IPS DF 19.7 (cell line): ENCODE measurements at places on chromosomes 2 and 18.

- no peak for DNase-seq
Measured at GRCh38 chr18:59041819-59042815, 97.6 kb upstream of the SEC11C start.

DNA sequence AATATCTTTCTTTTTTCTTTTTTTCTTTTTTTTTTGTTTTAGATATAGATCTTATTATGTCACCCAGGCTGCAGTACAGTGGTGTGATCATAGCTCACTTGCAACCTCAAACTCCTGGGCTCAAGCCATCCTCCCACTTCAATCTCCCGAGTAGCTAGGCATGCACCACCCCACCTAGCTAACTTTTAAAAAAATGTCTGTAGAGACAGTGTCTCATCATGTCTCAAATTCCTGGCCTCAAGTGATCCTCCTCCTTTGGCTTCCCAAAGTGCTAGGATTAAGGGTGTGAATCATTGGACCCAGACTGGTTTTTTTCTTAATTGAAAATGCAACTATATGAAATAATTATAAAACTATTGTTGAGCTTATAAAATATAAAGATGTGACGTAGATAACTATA lies 9.8 kb upstream of the ZCCHC2 start:
- DNase-seq: no peak

GRCh38 chr2:204072443-204073324 lies 136.1 kb downstream of the ICOS start:
- no peak for DNase-seq

GRCh38 chr2:49936965-49937364 lies 782.6 kb upstream of the FSHR start:
- peak; percentile 69 for DNase-seq

DNA sequence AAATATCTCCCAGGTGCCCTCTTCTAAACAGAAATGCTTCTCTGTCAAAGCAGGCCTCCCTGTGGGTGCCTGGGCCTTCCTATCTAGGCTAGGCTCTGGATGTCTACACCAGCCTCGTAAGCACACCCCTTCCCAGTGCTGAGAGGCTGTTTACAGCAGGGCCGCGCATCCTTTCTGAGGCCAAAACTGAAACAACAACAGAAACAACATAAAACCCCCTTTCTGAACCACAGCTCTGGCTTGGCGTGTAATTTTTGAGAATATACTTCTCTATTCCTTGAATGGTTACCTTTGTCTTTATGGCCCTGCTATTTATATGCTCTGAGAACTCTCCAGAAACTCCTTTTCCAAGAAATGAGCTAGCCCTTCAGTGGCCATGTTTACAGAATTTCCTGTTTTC lies 118.4 kb downstream of the BCL2L11 start:
- DNase-seq: no peak

DNA sequence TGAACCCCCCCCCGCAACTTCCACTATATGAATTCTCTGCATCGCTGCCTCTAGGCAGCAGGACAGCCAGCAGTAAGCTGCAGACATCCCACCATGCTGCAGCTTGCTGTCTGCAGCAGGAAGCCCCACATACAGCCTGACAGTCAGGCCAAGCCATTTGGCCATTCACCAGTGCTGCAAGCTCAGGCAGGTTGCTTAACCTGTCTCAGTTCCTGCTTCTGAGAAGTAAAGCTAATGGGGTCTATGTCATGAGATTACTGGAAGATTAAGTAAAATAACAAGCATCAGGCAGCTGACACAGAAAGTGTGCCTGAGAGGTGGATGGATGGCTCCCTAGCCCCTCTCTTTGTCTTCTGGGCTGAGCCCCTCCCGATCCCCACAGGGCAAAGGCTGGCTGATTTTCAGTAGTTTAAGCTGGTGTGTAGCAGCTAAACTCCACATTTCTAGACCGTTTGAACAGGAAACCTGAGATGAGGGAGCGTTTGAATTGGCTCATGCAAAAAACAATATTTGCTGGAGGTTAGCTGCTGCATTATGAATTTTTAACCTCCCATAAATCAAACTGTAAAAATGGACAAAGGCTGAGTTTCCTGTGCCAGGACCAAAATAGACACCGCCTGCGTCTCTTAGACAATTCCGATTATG lies 193.8 kb upstream of the ARL4C start:
- no peak for DNase-seq

DNA sequence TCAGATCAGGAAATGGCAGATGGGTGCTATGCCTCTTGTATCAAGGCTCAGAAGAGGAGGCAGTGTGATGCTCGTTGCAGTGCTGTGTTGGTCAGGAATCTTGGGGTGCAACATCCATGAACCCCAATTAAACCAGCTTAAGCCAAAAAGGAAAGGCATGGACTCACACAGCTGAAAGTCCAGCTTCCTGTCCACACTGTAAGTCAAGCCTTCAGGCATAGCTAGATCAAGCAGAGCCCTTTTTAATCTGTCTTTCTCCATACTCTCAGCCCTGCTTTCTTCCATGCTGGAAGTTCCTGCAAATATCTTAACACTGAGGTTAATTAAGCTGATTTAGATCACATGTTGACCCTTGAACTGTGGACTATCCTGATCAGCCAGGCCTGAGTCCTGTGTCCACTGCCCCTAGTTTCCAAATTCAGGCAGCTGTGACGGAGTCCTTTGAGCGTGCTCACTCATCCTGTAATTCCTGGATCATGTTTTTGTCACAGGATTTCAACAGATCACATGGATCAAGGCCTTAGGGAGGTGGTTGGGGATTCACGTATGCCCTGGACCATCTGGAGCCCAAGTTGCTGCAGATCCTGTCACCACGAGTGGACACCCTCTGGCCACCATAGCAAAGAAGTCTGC lies 4.5 kb upstream of the C2orf74 start:
- DNase-seq: no peak

DNA sequence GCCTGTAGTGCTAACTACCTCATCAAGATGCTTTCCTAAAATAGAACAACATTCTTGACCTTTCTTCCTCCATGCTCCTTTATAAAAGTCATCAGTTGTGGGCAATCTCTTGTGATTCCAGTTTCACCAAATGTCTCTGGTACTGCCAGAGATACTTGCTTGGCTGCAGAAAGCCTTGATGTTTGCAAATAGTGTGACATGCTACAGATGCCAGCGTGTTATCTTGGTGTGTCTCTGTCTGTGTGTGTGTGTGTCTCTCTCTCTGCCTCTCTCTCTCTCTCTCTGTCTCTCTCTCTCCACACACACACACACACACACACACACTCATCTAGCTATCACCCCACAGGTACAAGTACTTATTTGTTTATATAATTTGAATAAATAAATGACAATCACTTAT lies 146.9 kb downstream of the CCDC102B start:
- DNase-seq: no peak

DNA sequence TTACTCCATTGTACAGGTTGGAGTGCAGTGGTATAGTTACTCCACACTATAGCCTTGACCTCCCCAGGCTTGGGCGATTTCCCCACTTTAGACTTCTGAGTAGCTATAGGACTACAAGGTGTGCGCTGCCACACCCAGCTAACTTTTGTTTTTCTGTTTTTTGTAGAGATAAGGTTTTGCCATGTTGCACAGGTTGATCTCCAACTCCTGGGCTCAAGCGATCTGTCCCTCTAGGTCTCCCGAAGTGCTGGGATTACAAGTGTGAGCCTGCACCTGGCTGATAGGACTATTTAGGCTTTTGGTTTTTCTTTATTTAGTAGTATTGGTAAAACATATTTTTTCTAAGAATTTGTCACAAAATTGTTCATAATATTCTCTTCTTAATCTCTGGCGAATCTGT lies 121.7 kb downstream of the PHLPP1 start:
- DNase-seq: no peak

GRCh38 chr2:29480426-29480825 lies 365.2 kb downstream of the CLIP4 start:
- no peak for DNase-seq

GRCh38 chr2:150100336-150100735 lies 387.1 kb downstream of the RND3 start:
- no peak for DNase-seq

DNA sequence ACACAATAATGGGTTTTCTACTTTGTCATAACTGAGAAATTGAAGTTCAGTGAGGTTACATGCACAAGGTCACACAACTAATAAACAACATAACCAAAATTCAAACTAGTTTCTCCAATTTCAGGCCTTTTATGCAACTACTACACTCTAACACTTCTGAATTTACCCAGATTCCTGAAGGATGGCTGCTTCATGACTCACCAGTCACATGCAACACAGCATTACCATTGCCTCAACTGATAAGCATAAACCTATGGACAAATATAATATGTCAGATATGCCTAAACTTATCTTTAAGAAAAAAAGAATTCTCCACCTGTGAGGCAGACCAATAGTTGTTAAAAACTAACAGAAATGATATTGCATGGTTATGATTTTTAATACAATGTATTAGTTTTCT lies 586.5 kb upstream of the SLC8A1 start:
- DNase-seq: no peak

DNA sequence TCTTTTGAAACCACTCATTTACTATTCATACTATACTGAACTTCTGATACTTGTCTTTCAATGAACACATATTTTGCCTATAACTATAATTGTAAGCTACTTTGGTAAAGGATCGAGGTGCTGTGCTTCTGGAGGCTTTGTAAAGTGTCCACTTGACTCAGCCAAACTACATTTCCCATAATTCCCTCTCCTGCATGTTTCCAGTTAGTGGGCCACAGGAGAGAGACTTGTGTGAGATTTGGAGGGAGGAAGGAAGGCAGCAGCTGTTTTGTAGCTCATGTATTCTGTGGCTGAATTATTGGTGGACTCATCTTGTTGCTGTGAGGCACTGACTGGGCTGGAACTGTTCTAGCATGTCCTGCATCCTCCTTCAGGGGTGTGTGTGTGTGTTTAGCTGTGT lies 328.8 kb downstream of the ARL6IP6 start:
- DNase-seq: no peak

DNA sequence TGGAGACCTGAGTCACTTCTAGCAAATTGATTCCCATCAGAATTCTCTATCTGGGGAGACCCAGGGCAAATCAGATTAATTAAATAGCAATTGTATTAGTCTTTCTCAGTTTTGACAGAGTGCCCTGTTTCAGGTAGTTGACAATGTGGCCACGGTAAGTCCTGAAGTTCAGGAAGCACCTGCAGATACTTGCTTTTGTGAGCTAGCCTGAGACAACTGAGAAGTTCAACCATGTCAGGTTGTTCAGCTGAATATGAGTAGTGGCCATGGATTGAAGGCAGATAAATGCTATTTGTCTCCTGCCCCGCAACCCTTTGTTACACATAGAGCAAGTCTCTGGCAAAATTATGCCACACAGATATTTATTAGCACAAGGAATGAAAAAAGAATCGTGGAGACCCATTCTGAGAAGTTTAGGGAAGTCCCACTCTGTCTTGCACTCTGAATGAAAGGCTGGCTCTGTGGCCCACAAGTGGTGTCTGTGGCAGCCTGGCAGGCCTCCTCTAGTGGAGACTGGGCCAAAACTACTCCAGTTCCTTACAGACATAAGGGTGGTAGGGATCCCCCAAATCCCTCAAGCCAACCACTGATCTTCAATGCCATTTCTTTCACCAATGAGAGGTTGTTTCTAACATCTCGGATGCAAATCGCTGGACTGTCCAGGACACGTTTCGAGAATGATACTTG lies 61.3 kb downstream of the POU3F3 start:
- DNase-seq: no peak

DNA sequence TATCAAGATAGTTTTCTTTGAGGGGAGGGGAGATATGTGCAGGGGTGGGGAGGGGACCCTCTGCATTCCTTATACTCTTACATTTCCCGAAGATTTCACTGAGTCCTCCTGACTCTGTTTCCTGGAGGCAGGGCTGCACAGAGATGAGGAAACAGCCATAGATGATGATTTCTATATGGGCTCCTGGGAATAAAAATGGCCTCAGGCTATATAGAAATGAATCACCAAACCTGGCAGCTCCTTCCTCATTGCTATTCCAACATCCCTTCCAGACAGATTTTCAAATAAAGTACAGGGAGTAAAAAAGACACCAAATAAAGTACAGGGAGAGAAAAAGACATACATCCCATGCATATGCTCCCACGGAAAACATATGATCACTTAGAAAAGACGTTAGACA lies 474.8 kb upstream of the RAB6C start:
- no peak for DNase-seq

- DNase-seq: no peak
Measured at GRCh38 chr2:148814860-148815419, 60.1 kb upstream of the KIF5C start.

DNA sequence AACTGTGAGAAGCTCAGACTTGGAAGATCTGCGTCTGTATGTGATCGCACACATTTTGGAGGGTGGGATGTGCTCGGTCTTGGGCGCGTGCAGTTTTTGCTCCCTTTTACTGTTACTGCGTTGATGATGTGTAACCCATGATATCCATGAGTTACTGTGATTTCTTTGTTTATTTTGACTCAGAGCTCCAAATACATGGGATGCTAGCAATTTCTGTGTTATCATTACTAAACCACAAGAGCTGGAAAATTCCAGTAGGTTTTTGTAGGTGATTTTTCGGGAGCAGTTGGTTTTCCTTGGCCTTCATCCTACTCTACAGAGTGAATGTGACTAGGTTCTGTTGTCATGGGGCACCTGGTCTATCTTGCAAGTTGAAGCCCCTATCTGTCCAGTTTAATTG lies 124.2 kb downstream of the AGAP1 start:
- DNase-seq: no peak

DNA sequence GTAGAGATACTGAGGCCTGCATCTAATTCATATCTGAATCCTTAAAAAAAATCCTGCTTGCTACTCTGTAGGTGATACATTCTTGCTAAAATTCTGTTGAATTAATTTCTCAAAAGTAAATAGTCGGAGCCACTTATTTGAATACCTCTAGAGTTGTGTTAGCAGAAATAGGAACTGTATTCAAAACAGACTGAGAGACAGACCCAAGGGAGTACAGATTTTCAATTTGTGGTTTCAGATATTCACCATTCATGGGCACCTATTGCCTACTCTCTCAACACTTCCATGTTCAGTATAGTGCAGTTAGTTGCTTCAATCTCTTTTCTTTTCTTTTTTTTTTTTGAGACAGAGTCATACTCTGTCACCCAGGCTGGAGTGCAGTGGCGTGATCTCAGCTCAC lies 46.6 kb upstream of the CTLA4 start:
- no peak for DNase-seq

GRCh38 chr18:77650799-77651385 lies 401.2 kb downstream of the GALR1 start:
- DNase-seq: no peak

GRCh38 chr18:75204269-75204731 lies 4.6 kb downstream of the PTGR3 start:
- no peak for DNase-seq

DNA sequence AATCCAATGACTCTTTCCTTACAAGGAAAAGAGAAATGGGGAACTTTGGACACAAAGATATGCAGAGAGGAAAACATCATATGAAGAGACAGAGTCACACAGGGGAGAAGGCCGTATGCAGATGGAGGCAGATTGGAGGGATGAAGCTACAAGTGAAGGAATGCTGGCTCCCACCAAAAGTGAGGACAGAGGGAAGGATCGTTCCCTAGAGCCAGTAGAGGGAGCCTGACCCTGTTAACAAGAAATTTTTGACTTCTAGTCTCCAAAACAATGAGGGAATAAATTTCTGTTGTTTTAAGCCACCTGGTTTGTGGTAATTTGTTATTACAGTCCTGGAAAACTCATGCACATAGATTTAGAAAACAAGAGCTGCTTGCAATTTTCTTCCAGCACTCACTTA lies 169.3 kb downstream of the PMAIP1 start:
- DNase-seq: no peak
